ENCODE measurements at places on chromosomes 3 and 15.

GRCh38 chr3:122916580-122916979 is 111.0 kb downstream of the SEMA5B start:
- no peak for DNase-seq

DNA sequence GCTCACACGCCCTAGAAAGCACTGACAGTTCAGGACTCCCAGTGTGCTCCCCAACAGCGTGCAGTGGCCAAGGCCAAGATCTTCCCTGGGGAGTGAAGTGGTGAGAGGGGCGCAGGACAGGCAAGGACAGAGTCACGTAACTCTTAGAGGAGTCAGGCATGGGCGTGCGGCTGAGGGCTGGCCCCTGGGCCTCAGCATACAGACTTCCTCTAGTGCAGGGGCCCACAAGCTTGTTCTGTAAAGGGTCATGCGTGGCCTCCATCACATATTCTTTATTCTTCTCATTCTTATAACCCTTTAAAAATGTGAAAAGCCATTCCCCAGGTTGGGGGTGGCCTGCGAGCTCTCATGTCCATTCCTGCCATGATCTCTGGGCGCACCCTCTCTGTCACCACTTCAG is 25.2 kb downstream of the TMEM43 start:
- DNase-seq: no peak

DNA sequence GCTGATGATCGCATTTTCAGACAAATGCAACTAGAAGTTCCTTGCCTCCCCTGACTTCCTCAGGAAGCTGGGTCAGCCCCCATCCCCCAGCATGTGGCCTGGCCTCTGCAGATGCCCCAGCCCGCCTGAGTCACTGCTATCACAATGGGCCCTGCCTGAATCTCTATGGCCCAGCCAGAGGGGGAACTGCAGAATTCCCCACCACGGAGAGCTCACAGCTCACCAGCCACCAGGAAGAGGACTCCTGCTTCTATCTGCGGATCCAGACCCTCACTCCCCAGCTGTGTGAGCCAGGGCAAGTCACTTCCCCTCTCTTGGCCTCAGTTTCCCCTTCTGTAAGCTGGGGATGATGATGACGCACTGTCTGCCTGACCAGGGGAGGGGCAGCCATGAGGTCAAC is 6.9 kb downstream of the PLXND1 start:
- no peak for DNase-seq

DNA sequence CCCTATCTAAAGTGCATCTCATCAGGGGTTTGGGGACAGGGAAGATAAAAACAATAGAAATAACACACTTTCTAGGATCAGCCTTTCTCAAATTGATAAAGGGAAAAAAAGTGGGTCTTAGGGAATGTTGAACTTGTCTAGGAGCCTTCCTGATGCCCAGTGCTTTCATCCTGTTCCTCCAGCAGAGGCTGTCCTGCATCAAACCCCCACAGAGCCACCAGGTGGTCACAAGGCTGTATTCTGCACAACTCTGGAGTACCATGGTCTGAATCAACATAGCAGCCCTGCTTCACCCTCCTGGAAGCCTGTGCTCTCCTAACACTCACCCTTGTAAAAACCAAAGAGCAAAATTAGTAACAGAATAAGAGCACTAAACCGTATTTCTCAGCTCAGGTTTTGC is 118.5 kb upstream of the SLC25A36 start:
- DNase-seq: no peak

DNA sequence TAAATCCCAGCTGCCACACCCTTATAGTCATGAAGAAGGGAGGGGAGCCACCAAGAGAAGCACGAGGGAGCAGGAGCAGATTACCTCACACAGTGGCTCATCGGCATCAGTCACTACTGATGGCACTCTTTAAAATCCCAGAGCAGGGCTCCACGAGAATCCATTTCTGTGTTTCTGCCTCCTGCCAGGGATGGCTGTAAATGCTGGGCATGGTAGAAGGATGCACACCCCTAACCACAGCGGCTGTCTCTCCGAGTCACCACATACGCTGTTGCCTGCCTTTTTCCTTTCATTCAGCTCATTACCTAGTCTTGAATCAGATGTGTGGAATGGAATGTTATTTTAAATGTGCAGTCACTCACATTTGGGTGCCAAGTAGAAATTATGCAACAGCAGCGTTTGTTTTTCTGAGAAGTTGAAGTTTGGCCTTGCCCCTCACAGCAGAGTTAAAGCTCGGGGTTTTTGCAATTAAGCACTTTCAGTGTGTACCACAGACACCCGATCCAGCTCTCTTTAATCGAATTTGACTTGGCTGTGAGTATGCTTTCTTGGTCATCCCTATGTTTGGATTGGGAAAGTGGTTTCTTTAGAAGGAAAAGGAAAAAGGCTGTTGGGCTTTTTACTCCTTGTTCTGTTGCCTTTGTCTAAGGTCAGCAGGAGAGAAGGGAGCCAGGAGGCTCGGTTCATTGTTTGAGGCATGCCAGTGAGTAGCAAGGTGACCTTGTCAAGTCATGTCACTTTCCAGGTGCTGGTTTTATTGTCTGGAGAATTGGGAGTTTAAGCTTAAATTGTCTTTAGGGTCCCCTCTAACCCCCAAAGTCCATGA is 284.2 kb upstream of the TPM1 start:
- DNase-seq: no peak
